Activated CD8-positive, alpha-beta T cell treated with anti-CD3 and anti-CD28 coated beads, Interleukin-2, amount 10 ng/mL, durations not matched to agents 7 days and 5 days (primary cell): ENCODE measurements at places on chromosomes 5 and 9. TPM values are rescaled to one million over a fixed set of nuclear protein-coding genes. Genes with fewer than 3 reads are reported as not detected.

- no peaks in the 10 kb centered on the region for H3K36me3 ChIP-seq
- no peaks in the 10 kb centered on the region for H3K4me1 ChIP-seq
- DNase-seq = no peak
- no peak overlapping the region for H3K27ac ChIP-seq
Observed at GRCh38 chr5:3155717-3156116, 404.2 kb upstream of the IRX2 start.

The ALDH7A1 gene
- total RNA-seq = 1.0 TPM

DNA sequence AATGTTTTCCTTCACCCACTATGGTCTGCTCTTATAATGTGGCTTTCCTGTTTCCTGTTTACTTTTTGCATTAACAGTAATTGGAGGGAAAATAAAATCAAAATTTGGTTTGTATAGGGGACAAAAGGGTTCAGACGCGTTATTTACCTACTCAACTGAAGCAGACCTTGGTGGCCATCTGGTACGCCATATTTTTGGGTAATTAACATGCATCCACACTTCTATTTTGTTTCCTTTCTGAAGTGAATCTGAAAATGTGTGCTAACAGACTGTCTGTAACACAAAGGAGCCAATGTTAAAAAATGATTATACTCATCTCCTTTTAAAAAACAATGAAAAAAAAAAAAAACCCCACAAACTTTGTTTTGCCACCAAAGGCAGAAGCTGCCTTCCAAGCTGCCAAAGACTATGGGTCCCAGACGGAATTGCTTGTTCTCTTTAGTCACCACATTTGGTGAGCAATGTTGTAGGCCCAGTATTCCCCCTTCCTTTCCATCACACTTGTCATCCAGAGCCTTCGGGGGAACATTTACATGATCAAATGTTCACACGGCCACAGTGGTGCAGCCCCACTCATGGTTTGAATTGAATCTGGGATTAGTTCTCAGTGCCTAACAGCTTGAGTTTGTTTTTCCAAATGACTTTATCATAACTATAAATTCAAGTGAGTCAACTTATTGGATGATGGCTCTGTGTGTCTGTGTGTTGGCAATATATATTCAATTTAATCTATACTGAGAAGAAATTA lies 323.7 kb upstream of the CD180 start:
- H3K4me3 ChIP-seq = no peak overlapping the region
- DNase-seq = no peak
- H3K4me1 ChIP-seq = peaks cover 32% of the 10 kb centered on the region
- H3K27me3 ChIP-seq = peaks cover 3% of the 10 kb centered on the region
- H3K27ac ChIP-seq = no peak overlapping the region

The PNPLA7 gene
- 3.4 TPM for total RNA-seq

DNA sequence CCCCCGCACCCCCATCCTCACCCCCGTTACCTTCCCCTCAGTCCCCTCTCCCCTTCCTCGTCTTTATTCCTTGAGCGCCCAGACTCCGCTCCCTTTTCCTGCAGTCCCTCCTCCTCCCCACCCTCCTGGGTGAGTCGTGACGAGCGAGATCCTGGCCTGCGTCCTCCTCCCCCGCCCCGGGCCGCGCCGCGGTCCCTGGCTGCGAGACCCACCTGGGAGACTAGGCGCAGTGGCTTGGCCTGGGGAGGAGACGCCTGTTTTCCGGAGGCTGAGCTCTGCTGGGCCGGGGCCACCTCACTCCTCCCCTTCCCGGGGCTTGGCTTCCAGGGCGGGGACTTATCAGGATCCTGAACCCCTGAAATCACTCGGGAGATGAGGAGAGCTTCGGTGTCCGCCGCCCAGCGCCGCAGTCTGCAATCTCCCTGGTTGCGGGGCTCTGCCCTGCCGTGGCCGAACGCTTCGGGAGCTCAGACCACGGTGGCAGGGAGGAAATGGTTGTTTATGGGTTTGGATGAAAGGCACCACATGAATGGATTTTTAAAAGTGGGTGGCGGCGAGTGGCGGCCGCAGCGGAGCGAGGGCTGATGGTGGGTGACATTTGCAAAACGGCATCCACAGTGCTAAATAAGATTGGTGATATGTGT lies 984 bp downstream of the STXBP1 start:
- H3K27ac ChIP-seq = peak overlapping the region; percentile 64
- DNase-seq = peak; percentile 66
- peak overlapping the region; percentile 83 for H3K4me3 ChIP-seq
- peaks cover 2% of the 10 kb centered on the region for H3K36me3 ChIP-seq
- peaks cover 28% of the 10 kb centered on the region for H3K4me1 ChIP-seq

GRCh38 chr9:68895741-68896478 lies 118.0 kb downstream of the PRKACG start:
- H3K4me1 ChIP-seq = peaks cover 25% of the 10 kb centered on the region
- H3K36me3 ChIP-seq = no peaks in the 10 kb centered on the region
